Posterior cingulate gyrus (tissue), 11 donors: ENCODE measurements at places on chromosomes 7 and 10.
A peak's percentile ranks its signal among the peaks of the same experiment; 100 is the strongest.

DNA sequence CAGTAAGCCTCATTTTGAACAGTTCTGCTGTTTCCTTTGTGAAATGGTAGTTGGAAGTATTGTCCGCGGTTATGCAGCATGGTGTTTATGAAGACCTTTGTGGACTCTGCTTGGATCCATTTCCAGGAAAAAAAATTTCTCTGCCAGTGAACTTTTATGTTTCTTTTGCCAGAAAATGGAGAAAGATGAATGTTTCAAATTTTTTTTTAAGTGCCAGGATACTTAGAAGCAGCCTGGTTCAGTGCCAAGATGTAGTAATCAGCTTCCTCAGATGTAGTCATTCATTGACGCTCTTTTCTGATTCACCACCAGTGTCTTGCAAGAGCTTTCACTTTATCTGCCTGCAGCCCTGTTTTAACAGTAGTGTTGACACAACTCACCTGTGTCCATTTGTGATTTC is 258.2 kb downstream of the SDK1 start:
- no peak for DNase-seq

- DNase-seq, result no peak
These were observed 84.4 kb upstream of the BET1 start for GRCh38 chr7:94088560-94088959.

DNA sequence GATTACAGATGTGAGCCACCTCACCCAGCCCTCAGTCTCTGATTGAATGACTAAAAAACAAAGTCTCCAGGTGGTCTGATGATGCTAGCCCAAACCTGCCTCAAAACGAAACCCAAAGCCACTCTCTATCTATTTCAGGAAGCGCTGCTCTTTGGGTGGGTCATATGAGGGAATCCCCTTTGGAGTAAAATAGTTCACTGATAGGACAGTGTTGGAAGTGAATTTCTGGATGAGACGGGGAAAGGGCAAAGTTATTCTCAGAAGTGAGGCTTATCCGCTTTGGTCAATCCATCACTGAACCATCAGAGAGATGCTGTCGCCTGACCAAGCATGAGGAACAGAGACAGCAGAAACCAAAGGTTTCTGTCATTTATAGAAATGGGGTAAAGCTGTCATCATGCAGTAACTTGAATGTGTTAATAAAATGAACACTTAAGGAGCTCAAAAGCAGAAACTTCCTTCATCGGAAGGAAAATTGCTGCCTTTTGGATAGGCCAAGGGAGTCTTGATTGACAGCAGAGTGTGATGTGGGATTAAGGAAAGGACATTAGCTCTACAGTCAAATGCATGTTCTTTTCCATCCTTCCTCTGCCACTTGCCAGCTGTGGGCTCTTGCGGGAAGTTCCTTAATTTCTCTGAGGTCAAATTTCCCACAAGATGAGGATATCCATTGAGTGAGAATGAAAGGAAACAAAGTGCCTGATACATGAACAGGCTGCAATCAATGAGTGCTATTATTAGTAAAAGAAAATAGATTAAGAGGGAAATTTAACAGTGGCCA is 64.9 kb upstream of the C1QL3 start:
- no peak for DNase-seq

- DNase-seq, result no peak
These were observed 20.2 kb downstream of the C10orf71 start for GRCh38 chr10:49319206-49319605.

- DNase-seq, result peak; percentile 83
These were observed 87.4 kb downstream of the INPP5A start for GRCh38 chr10:132624847-132625471.

GRCh38 chr7:116713918-116714317 is 41.9 kb downstream of the MET start:
- no peak for DNase-seq

- DNase-seq, result no peak
These were observed 35.2 kb upstream of the HECW1 start for GRCh38 chr7:43077285-43077684.

DNA sequence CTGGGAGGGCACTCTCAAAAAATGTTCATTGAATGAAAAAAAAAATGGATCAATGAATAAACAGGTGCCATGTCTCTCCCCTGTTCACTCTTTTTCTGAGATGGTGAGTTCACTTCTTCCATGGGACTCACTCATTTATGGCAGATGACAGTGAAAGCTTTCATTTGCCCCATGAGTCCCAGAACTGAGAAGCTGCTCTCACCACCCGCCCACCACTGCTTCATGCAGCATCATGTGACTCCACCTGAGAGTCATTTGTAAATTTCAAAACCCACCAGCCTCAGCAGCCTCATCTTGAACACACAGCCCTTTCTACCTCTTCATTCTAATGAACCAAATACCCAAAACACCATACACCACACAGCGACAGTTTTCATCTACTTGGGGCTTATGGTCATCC is 64.9 kb downstream of the SCRN1 start:
- DNase-seq, result no peak
